ENCODE measurements at places on chromosomes 7 and 10.

DNA sequence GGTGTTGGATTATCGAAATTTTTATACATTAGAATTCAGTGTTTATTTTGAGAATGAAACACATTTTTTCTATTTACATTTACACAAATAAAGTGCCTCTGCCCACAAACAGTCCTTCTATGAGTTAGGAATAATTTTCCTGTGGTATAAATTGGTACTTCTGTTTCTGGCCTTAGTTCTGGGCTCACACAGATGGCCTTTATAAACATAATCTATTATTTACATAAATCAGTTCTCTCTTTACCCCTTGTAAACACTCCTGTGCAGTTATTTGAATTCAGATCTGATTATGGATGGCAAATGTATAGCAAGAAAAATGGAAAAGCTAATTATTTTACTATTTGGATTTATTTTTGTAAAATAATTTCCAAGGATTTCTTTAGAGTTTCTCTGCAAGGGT lies 143.2 kb downstream of the PRKG1 start:
- DNase-seq: no peak

DNA sequence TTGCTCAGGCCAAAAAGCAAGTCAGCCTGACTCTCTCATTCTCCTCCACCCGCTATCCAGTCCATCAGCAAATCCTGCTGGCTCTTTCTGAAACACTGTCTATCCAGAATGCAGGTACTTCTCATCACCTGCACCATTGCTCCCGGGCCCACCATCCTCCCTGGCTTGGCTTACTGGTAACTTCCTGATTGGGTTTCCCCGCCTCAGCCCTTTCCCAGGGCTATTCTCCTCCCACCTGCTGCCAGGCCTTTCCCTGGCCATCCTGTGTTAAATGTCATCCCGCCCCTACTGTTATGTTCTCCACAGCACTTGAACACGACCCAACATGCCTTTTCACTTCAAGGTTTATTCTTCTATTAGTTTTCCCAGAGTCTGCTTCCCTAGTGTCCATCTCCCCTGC lies 124.0 kb downstream of the CNNM2 start:
- DNase-seq: no peak

- no peak for DNase-seq
Observed at GRCh38 chr10:130074639-130075038, 36.0 kb downstream of the C10orf143 start.

GRCh38 chr7:25802057-25802456 lies 349.9 kb upstream of the NFE2L3 start:
- DNase-seq: no peak

DNA sequence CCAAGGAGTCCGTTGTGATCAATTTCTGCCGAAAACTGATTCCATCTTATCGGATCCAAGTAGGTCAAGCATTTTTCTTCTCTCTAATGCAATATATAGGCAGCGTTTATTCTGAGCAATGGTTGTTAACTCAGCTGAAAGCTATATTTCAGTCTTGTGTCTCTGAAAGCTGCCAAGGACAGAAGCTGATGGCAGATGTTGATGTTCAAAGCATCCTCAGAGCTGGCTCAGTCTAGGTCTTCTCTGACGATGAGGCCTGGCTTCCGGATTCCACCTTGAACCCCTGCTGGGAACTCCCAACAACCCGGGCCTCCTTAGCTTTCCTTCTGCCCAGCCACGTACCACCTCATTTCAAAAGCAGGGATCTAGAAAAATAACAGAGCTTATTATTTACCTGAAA lies 863.6 kb downstream of the NRG3 start:
- DNase-seq: no peak

DNA sequence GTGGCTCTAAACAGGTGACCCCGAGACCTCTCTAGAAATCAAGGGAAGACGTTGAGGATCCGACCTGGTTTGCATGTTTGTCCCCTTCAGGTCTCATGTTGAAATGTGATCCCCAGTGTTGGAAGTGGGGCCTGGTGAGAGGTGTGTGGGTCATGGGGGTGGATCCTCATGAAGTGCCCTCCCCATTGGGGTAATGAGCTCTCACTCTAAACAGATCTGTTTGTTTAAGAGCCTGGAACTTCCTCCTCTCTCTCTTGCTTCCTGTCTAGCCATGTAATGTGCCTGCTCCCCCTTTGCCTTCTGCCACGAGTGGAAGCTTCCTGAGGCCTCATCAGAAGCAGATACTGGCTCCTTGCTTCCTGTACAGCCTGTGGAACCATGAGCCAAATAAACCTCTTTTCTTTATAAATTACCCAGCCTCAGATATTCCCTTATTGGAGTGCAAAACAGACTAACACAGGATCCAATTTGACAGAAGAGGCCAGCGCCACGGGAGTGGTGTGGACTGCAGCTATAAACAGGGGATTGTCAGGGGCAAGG lies 10.8 kb upstream of the POLM start:
- no peak for DNase-seq

DNA sequence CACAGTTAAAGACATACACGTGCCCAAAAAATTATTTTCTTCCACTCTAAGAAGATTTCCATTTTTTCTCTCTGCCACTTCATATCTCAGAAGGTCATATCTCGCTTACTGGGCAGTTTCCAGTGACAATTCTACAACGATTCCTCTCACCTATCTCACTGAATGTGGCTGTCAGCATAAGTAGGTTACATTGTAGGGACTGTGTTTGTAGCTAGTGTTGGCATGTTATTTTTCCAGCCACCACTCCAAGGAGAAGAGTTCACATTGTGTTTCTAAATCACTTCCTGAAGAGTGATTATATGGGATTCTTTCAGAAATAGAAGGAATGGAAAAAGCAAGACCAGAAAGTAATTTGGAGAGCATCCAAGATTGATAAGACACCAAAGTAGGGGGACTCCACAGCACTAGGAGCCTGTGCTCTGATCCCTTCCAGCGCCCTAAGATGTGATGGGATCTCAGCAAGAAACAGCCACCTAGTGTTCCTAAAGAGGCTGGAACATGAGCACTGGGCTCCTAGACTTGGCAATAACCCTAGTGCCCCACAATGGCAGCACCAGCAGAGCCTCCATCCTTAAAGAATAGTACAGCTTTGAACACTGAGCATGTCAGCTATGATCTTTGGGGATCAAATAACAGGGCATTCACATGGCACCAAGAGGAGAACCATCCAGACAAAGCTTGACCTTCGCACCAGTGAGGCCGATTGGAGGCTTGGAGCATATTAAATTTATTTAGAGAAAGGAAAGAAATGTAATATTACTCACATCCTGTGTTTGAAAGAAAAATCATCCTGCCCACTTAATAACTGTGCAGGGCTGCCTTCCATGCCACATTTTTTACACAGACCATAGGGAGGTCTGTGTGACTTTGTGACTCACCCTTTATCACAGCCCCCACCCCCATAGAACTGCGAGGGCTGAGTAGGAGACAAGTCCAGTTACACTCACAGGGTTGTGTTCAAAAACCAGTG lies 51.8 kb downstream of the CAV1 start:
- no peak for DNase-seq

- no peak for DNase-seq
Observed at GRCh38 chr10:124027031-124027611, 66.3 kb downstream of the CHST15 start.

- no peak for DNase-seq
Observed at GRCh38 chr10:12701696-12702095, 299.8 kb downstream of the CCDC3 start.

DNA sequence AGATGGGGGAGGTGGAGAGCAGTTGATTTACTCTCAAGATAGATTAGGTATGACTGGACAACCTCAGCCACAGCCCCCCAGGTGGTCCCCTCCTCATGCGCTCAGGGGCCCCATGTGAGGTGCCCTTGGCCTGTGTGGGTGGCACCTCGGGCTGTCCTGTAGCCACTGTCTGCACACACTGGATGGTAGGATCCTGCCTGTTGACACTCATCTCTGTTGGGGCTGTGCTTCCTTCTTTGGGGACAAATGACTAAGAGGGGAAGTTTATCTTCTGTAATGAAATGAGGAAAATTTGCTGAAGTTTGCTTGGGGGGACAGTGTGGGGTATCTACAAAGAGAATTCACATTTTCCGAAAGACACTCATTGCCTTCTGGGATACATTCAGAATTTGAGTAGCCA lies 53.6 kb upstream of the ANTXRL start:
- DNase-seq: no peak

DNA sequence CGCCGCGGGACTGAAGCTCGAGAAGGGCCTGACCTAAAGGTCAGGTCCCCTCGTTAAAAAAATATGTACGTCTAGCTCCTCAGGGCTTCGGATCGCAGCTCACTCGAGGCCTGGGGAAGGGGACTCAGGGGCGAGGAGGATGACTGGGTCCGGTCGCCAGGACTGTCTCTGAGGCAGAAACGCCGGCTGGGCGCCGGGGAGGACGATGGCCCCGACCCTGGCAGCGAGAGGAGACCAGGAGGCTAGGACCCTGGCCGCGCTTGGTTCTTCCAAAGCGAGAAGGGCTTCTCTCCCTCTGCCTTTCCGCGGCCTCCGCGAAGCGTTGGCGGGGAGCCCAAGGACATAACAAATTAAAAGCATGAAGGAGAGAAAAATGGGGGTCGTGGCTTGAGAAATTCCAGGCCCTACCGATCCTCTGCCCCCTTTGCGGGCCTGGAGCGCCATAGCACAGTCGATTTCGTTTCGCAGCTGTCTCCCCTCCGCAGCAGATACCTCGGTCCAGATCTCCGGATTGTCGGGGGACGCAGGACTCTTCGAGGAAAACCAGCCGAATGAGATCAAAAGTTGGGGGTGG lies 3.1 kb downstream of the NKX2-3 start:
- no peak for DNase-seq

Data from hematopoietic multipotent progenitor cell treated with erythropoietin and hydrocortisone succinate and interleukin-3 and kit ligand, for 15 days (in vitro differentiated cells).